ENCODE measurements at places on chromosomes 2 and 18. TPM values are rescaled to one million over a fixed set of nuclear protein-coding genes. Genes with fewer than 3 reads are reported as not detected.
A peak's percentile ranks its signal among the peaks of the same experiment; 100 is the strongest.

DNA sequence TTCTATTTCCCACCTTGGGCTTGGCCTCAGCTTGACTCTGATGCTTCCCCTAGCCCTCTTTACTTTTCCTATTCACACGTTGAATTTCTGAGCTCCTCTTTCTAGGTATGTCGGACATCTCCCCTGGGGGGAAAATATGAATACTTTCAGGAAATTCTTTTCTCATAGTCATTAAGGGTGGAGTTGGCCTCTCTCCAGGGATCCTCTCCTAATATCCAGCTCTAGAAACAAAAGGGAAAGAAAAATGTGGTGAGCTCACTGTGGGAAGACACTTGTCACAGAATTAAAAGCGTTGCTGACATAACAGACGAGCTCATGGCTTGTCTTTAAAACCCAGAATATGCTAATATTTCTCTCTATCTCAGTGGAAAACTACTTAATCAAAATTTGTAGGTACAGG, 132.7 kb upstream of the MEX3C start:
- DNase-seq: no peak

GRCh38 chr2:10329880-10330699, 27.4 kb downstream of the HPCAL1 start:
- peak; percentile 97 for DNase-seq

- DNase-seq: no peak
These were observed 755.8 kb upstream of the PIK3C3 start for GRCh38 chr18:41199212-41199611.

Gene SMYD5
- 16.5 TPM for total RNA-seq

Gene DPP4
- total RNA-seq: 256 TPM

Gene LYPD1
- total RNA-seq: 5.9 TPM

All from osteoblast (primary cell).